HepG2 (cell line): ENCODE measurements at places on chromosomes 5 and 9. TPM values are rescaled to one million over a fixed set of nuclear protein-coding genes. Genes with fewer than 3 reads are reported as not detected.

GRCh38 chr9:22033012-22033630 lies 24.0 kb upstream of the CDKN2B start:
- H3K27me3 ChIP-seq, result no peaks in the 10 kb centered on the region
- no peak for DNase-seq
- peaks cover 6% of the 10 kb centered on the region; the same call in 1 of the 2 replicates for H3K4me1 ChIP-seq
- no peak overlapping the region for H3K27ac ChIP-seq

DNA sequence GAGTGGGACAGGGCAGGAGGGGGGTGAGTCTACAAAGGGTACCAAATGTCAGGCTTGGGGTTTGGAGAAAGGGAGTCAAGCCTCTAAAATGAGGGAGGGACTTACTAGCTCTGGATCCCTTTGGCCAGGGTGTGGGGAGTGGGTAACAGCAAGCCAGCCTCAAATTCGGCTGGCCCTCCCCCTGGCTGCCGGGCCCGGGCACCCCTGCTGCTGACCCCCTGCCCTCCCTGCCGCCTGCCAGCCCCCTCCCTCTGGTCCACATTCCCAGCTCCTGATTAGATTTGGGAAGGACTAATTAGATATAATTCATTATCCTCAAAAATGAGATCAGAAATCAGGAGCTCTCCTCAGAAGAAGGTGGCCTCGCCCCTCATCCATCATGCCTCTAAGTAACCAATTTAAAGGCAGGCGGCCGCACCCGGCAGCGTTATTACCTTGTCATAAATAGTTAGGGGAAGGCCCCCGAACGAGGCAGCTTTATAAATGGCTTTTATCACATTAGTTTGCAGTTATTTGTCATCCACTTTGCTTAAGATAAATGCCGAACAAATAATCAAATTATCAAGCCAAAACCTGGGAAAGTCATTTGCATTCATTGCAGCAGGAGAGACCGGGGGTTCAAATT lies 44.6 kb downstream of the LMX1B start:
- peaks cover 3% of the 10 kb centered on the region for H3K27me3 ChIP-seq
- no peak for DNase-seq
- peaks cover 10% of the 10 kb centered on the region; the same call in 1 of the 2 replicates for H3K4me1 ChIP-seq
- no peaks in the 10 kb centered on the region for H3K36me3 ChIP-seq
- no peak overlapping the region for H3K4me3 ChIP-seq

DNA sequence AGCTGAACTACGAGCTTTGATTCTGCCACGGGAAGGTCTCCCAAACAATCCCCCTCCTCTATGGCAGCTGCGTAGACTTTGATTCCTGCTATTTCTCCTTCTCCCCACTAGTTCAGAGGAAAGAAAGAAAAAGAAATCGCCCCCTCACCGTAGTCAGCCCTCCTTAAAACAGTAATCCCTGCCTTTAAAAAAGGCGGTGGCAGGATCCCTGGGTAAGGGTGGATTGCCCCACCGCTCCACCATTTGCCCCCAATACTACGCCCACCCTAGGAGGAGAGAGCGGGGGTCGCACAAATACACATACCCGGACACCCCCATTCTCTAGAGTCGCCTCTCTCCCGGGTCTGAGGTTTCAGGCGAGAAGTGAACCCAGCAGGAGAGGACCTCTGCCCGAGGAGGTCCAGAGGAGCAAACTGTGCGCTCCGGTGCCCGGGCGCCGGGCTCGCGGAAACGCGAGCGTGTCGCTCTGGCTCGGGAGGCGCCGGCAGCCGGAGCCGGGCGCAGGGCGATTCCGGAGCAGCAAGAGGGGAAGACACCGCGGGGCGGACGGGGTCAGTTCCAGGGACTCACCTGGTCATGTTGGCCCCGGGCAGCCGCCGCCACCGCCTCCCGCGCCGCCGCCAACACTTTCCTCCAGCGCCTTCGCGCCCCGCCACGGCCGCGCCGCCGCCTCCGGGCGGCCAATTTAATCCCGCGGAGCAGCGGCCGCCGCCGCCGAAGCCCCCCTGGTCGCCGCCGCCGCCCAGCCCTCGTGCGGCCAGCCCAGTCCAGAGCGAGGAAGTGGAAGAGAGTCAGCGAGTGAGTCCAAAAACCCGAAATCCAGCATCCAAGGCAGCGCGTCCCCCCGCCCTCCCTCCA lies 1057.7 kb upstream of the DMAC1 start:
- H3K27ac ChIP-seq, result no peak overlapping the region
- H3K36me3 ChIP-seq, result no peaks in the 10 kb centered on the region
- peak overlapping the region; percentile 27; the same call in 1 of the 2 replicates for H3K4me3 ChIP-seq
- H3K4me1 ChIP-seq, result peaks cover 5% of the 10 kb centered on the region; the same call in 1 of the 2 replicates

The BSPRY gene
- total RNA-seq, result 0.09 and 0.13 TPM in 2 replicates

DNA sequence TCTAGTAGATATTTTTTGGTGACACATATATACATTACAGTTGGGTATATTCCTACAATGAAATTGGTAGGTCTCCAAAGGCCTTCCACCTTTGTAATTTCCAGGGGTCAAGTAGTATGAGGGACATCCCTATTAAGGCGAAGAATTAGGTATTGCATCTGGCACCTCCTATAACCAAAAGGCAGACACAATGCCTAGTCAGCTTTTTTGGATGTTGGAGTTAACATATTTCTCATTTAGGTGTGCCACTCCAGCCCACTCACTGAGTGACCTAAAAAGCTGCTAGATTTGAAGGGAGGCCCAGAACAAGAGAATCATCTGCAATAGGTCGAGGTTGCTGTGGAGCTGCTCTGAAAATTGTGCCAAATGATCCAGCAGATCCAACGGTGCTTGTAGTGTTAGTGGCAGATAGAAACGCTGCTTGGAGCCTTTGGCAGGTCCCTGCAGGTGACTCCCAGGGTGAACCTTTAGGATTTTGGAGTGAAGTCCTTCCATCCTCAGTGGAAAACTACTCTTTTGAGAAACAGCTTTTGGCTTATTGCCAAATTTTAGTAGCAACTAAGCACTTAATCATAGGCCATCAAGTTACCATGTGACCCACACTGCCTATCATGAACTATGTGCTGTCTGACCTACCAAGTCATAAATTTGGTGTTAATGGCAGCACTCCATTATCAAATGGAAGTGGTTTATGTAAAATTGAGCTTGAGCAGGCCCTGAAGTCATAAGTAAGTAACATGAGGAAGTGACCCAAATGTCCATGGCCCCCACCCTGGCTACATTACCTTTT lies 15.7 kb upstream of the FNIP1 start:
- H3K27me3 ChIP-seq, result no peaks in the 10 kb centered on the region
- DNase-seq, result no peak
- no peak overlapping the region for H3K4me3 ChIP-seq
- H3K27ac ChIP-seq, result no peak overlapping the region

DNA sequence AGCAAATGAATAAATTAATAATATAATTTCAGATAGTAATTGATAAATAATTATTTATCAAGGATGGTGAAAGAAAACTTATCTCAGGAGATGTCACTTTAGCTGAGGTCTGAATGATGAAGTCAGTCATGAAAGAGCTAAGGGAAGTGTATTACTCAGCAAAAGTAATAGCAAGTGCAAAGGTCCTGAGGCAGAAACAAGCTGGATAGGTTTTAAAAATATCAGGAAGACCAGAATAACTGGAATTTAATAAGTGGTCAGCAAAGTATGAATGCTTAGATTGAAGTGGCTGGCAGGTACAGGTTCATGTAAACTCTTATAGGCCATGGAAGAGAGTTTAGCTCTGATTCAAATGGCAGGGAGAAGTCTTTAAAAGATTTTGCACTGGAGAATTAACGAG lies 1.0 kb upstream of the NMUR2 start:
- H3K27me3 ChIP-seq, result no peaks in the 10 kb centered on the region
- H3K4me3 ChIP-seq, result no peak overlapping the region
- DNase-seq, result no peak

- no peaks in the 10 kb centered on the region for H3K27me3 ChIP-seq
- H3K4me3 ChIP-seq, result no peak overlapping the region
These were observed 16.2 kb downstream of the CAMSAP1 start for GRCh38 chr9:135891027-135891631.

DNA sequence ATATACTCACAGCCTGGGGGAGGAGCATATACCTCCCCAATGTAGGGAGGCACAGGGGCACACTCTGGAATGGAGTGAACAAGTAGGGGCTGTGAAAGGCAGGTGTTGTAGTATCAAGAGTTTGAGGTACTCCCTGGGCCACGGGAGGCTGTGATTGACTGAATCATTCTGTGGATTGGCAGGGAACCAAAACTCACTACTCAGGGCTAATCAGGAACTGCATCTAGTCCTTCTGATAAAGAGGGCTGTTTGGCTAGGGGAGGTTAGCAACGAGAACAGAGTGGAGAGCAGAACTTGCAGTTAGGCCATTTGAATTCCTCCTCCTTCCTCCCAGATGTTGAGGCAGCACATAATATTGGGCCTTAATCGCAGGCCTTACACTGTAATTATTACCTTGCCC lies 369.2 kb upstream of the MPDZ start:
- no peak for DNase-seq
- H3K27me3 ChIP-seq, result no peaks in the 10 kb centered on the region
- no peaks in the 10 kb centered on the region for H3K4me1 ChIP-seq
- no peaks in the 10 kb centered on the region for H3K36me3 ChIP-seq

- DNase-seq, result no peak
- no peak overlapping the region for H3K27ac ChIP-seq
- H3K4me1 ChIP-seq, result no peaks in the 10 kb centered on the region
- no peak overlapping the region for H3K4me3 ChIP-seq
- no peaks in the 10 kb centered on the region for H3K36me3 ChIP-seq
These were observed 50.1 kb downstream of the ST8SIA4 start for GRCh38 chr5:100852988-100853449.

DNA sequence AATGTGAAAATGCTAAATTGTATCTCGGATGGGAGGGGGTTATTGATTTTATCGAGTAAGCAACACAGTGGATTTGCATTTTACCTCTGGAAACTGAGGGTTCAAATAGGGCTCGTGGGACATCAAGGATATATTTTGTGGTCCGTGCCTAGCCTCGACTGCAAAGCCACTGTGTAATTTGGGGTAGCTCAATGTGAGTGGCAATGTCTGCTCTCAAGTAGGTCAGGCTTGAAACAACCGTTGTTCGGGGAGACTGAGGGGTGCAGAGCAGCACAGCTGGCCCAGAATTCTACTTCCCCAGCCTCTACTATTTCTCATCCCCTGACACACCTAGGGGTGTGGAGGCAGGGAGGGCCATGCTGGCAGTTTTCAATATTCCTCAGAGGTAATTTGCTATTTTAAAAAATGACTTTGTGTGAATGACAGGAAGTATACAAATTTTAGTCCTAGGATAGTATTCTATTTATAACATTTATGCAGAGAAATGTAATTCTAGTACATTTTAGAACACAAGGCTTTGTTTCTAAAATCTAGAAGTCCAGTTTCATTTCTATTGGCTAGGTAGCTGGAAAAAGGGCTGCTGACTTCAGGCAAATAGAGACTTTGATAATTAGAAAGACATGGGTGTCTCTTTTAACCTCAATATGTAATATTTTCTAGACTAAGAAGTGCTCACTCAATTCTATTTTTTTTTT lies 1.4 kb upstream of the DAB2 start:
- H3K4me3 ChIP-seq, result no peak overlapping the region
- H3K27me3 ChIP-seq, result no peaks in the 10 kb centered on the region; the same call in 2 of the 3 replicates
- H3K27ac ChIP-seq, result no peak overlapping the region
- peaks cover 53% of the 10 kb centered on the region for H3K4me1 ChIP-seq
- H3K36me3 ChIP-seq, result no peaks in the 10 kb centered on the region

DNA sequence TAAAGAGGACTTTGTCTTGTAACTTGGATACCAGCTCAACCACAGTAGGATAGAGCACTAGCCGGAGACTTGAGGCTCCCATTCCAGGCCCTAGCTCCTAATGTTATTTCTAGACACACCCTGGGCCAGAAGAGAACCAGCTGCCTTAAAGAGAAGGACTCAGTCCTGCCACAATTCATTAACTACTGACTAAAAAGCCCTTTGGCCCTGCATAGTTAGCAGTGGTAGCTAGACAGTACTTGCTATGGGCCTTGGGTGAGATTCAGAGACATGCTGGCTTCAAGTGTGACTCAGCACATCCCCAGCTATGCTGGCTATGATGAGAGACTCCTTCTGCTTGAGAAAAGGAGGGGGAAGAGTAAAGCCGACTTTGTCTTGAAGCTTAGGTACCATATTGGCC lies 47.3 kb downstream of the TMEM167A start:
- H3K27ac ChIP-seq, result no peak overlapping the region
- H3K4me1 ChIP-seq, result no peaks in the 10 kb centered on the region; the same call in 1 of the 2 replicates
- peaks cover 5% of the 10 kb centered on the region; the same call in 1 of the 3 replicates for H3K27me3 ChIP-seq

- H3K27ac ChIP-seq, result no peak overlapping the region
- no peaks in the 10 kb centered on the region for H3K4me1 ChIP-seq
- no peak for DNase-seq
- H3K36me3 ChIP-seq, result no peaks in the 10 kb centered on the region
- no peak overlapping the region for H3K4me3 ChIP-seq
These were observed 140.4 kb upstream of the WWC1 start for GRCh38 chr5:168151041-168151440.

The ANXA2R gene
- 0.76 and 0.95 TPM in 2 replicates for total RNA-seq

The FOXD4L3 gene
- total RNA-seq, result not detected in 2 replicates

The DPYSL3 gene
- total RNA-seq, result 0.15 TPM in 1 of 2 replicates, not detected in the other

DNA sequence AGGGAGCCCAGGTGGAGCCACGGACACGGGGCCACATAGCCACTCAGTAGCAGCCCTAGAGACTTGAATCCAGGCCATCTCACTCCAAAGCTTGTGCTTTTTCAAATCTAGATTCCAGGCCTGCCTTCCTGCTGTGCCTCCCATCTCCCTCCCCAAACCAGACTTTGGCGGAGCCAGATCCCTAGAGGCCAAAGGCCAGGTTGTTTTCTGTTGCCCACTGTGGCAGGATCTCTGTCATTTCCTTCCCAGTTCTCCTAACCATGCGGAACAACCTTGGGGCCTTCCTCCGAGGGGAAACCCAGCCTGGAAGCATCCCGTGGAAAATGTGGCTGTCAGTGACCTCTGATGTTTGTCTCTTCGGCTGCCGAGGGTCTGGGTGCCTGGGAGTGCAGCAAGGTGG lies 16.4 kb upstream of the RPS14 start:
- H3K4me1 ChIP-seq, result peaks cover 43% of the 10 kb centered on the region
- no peak for DNase-seq
- 0 out of 3 replicates have a peak, but pooled peaks cover 6% of the 10 kb centered on the region for H3K27me3 ChIP-seq
- no peaks in the 10 kb centered on the region for H3K36me3 ChIP-seq
- H3K27ac ChIP-seq, result no peak overlapping the region

The WNK2 gene
- total RNA-seq, result 10.5 and 16.6 TPM in 2 replicates

The CXCL14 gene
- not detected in 2 replicates for total RNA-seq

The TOR4A gene
- 7.0 and 14.2 TPM in 2 replicates for total RNA-seq

GRCh38 chr5:153660919-153661318 lies 170.4 kb downstream of the GRIA1 start:
- H3K27me3 ChIP-seq, result no peaks in the 10 kb centered on the region
- H3K27ac ChIP-seq, result no peak overlapping the region
- H3K4me3 ChIP-seq, result no peak overlapping the region
- no peak for DNase-seq

The LHX3 gene
- not detected in 2 replicates for total RNA-seq

DNA sequence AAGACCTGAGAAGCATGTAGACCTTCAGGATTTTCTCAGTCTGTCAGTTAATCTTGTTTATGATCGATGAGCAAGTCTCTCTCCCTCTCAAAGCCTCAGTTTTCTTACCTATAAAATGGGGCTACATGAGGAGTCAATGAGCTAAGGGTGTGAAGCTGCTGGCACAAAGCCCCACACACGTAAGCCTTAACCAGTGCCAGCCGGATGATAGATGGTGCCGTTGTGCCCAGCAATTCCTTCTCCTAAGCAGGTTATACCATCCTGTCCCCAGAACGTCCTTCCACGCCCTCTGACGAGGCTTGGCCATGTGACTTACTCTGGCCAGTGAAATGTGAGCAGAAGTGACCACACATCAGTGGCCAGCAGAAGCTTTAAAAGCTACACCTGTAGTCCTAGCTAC lies 179.0 kb downstream of the C9orf50 start:
- H3K27me3 ChIP-seq, result peaks cover under 1% of the 10 kb centered on the region; the same call in 1 of the 2 replicates
- no peak overlapping the region for H3K27ac ChIP-seq
- no peak overlapping the region for H3K4me3 ChIP-seq
- peaks cover 54% of the 10 kb centered on the region for H3K4me1 ChIP-seq
- no peaks in the 10 kb centered on the region for H3K36me3 ChIP-seq
- DNase-seq, result no peak
